AG09319 (cell line): ENCODE measurements at places on chromosomes 6 and 20.

GRCh38 chr6:121485359-121485811, 49.9 kb downstream of the GJA1 start:
- no peak for DNase-seq

- DNase-seq = no peak
These were observed 386.6 kb upstream of the ARID1B start for GRCh38 chr6:156390621-156391020.

- no peak for DNase-seq
These were observed 9.2 kb downstream of the PDCD2 start for GRCh38 chr6:170575250-170575649.

- DNase-seq = no peak
These were observed 138.8 kb downstream of the KHDRBS2 start for GRCh38 chr6:62146954-62147853.

- DNase-seq = no peak
These were observed 36.8 kb upstream of the BHLHE23 start for GRCh38 chr20:63043348-63044203.

- DNase-seq = no peak
These were observed 74.8 kb downstream of the GCNT2 start for GRCh38 chr6:10595731-10596664.

DNA sequence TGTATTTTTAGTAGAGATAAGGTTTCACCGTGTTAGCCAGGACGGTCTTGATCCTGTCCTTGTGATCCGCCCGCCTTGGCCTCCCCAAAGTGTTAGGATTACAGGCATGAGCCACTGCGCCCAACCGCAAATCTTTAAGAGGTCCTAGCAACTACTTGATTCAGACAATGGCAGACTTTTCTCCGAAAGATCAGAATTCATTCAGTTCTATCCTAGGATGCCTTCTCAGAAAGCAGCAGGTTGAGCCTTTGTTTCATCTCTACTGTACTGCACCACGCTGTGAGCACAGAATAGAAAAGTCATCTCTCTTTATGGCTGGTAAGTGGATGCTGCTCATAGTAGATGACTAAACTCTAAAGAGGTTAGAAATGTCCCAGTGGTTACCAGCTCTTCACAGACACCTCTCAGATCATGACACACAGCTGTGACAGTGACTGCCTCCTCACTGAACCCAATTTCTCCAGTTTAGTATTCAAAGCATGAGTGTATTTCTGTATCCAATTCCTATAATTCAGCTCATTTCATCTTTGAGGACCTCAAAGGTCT, 6.0 kb upstream of the HSF2 start:
- DNase-seq = no peak

- DNase-seq = no peak
These were observed 528.2 kb upstream of the MARCKS start for GRCh38 chr6:113328886-113329381.

DNA sequence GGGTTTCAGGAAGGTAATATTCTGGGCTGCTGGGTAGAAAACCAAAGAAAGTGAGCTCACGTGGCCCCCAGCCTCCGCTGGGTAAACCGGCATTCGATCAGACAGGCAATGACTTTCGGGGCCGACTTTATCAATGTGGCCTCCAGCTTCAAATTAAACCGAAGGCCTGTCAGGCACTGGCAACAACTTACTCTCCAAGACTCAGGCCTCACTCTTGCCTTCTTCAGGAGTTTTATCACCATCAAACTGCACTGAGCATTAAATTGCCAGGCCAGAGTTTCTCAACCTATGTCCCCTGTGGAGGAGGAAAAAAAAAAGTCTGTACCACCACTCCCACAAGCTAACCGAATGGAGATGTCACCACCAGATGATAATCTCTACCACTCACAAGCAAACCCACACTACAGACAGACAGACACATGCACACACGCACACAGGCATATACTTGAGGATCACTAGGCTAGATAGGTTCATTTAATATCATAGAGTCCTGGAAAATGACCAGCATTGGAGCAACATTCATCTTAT, 1.1 kb upstream of the MBOAT1 start:
- no peak for DNase-seq
